NCI-H1092 (cell line): ENCODE measurements at places on chromosomes 13 and 19.

DNA sequence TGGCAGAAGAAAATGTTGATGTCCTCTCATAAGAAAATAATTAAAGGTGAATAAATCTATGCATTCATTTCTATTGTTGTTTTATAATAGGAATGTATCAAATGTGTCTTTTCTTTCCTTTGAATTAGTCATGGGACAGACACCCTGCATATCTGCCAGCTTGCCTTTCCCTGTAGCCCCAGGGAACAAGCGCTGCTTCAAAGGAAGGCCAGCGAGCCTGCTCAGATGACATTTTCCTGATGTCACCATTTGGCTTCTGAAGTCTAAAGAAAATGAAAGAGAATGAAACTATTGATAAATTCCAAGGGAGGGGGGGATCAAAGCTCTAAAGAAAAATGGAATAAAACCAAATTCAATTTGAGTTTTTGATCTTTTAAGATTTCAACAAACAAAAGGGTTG lies 574.8 kb downstream of the IRS2 start:
- DNase-seq = no peak

- no peak for DNase-seq
Observed at GRCh38 chr13:28866932-28867331, 46.8 kb downstream of the MTUS2 start.

DNA sequence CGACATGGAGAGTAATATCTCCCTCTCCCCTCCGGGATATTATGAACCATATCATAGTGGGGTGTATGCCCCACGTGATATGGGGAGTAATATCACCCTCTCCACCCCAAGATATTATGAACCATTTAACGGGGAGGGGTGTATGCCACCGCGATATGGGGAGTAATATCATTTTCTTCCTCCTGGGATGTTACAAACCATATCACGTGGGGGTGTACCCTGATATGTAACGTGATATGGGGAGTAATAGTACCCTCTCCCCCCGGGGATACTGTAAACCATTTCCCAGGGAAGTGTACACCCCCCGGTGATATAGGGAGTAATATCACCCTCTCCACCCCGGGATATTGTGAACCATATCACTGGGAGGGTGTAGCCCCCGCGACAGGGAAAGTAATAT lies 62.1 kb downstream of the ERICH4 start:
- no peak for DNase-seq

DNA sequence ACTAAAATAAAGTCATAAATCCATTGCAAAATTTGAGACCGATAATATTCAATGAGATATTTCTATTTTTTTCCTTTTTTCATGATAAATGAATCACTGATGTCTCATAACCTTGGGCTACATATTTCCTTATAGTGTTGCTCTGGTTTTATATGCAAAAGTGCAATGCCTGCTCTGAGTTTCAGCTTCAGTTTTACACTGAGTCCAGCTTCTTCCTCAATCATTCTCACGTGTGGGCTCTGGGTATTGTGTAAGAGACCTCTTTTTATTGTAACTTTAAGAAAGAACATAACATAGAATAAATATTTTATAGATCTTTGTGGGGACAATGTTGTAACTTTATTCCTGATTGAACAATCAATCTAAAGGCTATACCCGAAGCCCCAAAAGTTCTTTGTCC lies 280.2 kb upstream of the EDNRB start:
- DNase-seq = no peak

- DNase-seq = no peak
Observed at GRCh38 chr13:20550799-20551198, 16.2 kb upstream of the IFT88 start.

DNA sequence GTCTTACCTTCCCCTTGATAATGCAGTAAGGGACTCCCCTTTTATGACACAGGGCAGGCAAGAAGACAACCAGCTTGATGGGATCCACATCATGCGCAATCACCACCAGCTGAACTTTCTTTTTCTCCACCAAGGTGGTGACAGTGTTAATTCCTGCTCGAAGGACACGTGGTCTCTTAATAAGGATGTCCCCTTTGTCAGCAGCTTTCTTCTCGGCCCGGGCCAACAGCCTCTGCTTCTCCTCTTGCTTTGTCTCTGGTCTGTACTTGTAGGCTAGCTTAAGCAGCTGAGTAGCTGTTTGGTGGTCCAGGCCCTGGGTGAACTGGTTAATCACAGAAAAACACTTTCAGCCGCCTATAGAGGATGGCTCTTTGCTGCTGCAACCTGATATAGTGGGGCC lies 8.0 kb downstream of the ZNF431 start:
- no peak for DNase-seq

DNA sequence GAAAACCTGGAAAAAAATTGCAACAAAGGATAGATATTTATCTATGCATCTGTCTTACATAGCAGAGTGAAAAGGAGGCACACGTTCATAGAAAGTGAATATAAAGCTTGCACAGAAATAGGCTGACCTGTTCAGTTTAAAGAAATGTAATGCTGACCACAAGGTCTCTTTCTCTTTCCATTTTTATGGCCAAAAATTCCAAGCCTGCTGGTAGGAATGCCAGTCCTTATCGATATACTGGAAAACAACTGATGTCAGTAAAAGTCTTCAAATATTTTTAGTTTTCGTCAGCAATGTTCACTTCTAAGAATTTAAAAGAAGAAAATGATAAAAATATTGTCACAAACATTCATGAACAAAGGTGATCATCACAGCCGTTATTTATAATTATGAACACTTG lies 59.0 kb upstream of the MCF2L start:
- no peak for DNase-seq

DNA sequence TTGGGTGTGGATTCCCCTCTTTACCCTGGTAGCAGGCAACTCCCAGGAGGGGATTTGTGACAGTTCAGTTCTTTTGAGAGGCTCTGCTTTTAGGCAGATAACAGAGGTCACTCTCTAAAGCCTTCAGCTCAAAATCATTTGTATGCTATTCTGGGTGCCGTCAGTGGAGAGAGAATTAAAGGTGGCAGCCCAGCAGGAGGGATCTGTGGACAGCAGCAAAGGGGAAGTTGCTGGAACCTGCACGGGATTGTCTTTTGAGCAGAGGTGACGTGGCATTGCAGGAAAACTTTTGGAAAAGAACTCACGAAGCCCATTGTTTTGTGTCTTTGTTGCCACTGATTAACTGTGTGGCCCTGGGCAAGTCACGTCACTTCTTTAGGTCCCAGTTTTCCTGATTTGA lies 62.4 kb upstream of the C1QTNF9 start:
- no peak for DNase-seq

- no peak for DNase-seq
Observed at GRCh38 chr19:23261496-23262020, 11.4 kb upstream of the ZNF724 start.

GRCh38 chr13:71853725-71854124 lies 13.3 kb downstream of the DACH1 start:
- DNase-seq = no peak

DNA sequence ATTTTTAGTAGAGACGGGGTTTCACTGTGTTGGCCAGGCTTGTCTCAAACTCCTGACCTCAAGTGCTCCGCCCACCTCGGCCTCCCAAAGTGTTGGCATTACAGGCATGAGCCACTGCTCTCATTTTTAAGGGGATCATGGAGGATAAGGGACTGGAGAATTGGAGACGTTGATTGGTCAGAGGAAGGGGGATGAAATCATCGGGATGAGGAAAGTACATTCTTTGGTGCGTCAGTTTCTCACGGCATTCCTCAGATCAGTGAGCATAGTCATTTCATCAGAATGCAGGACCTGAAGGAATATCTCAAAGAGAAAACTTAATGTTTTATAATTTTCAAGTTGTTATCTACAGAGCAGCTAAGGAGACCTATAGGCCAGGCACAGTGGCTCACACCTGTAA lies 14.0 kb downstream of the ZNF114 start:
- no peak for DNase-seq

- no peak for DNase-seq
Observed at GRCh38 chr13:99377641-99378040, 70.4 kb upstream of the GPR183 start.

DNA sequence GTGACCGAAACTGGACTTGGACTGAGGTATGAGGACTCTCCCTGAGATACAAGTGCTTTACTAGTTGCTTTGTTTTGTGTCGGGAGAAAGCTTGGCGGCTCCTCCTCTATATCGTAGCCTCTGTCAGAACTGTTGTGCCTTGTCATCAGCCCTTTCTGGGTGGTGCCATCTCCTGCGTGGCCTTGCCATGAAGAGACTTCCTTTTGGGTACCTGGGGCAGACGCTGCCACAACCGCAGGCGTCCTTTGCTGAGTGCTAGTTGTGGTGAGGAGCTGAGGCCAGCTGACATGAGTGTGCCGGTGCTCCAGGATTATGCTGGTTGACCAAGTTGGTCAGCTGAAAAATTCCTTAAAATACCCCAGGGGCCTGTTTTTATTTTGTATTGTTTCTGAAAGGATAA lies 124.5 kb downstream of the AKAP11 start:
- DNase-seq = no peak

GRCh38 chr13:27258637-27259386 lies 7.5 kb downstream of the RPL21 start:
- no peak for DNase-seq

DNA sequence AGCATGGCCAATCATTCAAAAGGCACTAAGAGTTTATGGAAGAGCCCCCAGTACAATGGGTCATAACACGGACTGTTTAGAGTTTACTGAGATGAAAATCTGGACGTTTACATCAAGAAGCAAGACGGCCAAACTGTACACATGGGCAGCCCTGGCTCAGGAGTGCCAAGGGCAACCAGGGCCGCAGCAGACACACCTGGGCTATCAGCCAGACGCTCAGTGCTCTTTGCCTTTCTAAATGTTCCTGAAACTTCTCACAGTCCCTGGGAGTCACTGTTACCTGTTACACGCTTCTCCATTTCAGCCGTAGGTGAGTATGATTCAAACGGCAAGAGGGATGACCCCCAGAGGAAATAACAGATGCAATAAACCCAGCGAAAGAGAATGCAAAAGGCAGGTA lies 64.5 kb downstream of the ABCC4 start:
- DNase-seq = no peak

DNA sequence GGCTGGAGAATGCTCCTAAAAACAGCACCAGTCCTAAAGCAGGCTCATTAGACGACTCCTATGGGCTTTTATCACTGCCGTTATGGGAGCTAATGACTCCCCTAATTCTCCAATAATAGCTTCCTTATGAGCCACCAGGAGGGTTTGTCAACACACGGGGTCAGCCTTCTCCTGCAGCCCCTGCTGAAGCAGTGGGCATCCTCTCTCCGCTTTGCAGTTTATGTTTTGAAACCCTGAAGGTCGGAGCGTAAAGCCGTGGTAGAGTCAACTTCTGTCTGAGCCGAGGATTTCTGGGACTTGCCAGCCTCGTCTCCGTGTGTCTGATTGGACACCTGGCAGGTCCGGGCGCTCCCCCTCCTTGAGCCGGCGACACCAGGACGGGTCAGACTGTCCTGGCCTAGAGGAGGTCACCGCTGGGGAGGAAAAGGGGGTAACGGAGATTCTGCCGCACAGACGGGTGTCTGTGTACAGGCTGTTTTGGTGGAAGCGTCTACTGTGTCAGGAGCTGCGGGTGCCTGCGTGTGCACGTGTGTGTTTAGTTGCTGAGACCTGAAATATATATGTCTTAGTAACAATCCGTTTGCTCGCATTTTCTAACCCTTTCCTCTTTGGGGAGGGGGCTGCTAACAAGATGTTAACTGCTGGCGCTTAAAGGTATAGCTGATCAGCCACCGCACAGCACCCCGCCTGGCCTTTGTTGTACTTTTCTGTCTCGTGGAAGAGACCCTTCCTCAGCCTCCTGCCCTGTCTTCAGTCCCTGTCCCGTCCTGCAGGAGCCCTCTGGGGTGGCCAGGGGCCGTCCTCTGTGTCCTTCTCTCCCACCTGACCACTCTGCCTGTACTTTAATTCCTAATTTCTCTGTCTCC lies 1.9 kb downstream of the KDM4B start:
- DNase-seq = no peak

DNA sequence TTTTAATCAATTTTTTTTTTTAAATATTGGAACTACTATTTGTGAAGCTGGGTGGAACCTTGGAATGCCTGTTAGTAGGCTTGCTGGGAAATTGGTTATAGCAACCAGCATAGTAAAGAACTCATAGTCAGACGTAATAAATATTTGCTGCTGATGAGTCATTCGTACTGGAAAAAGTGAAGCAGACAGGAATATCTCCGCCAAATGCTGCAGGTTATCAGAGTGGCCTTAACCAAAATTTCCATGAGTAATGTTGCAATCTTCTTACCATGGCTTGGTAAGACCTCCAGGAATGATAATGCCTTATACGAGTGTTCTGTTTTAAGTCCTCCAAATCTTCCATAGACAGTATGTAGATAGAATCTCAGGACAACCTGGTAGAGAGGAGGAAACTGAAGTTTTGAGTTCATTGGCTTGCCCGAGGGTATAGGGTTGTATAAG lies 34.2 kb downstream of the MBNL2 start:
- no peak for DNase-seq

DNA sequence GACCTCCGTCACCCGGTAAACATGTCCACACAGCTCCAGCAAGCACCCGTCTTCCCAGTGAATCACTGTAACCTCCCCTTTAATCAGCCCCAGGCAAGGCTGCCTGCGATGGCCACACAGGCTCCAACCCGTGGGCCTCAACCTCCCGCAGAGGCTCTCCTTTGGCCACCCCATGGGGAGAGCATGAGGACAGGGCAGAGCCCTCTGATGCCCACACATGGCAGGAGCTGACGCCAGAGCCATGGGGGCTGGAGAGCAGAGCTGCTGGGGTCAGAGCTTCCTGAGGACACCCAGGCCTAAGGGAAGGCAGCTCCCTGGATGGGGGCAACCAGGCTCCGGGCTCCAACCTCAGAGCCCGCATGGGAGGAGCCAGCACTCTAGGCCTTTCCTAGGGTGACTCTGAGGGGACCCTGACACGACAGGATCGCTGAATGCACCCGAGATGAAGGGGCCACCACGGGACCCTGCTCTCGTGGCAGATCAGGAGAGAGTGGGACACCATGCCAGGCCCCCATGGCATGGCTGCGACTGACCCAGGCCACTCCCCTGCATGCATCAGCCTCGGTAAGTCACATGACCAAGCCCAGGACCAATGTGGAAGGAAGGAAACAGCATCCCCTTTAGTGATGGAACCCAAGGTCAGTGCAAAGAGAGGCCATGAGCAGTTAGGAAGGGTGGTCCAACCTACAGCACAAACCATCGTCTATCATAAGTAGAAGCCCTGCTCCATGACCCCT lies 9.0 kb upstream of the CEACAM5 start:
- no peak for DNase-seq

- no peak for DNase-seq
Observed at GRCh38 chr19:3631053-3631861, 4.7 kb upstream of the CACTIN start.

DNA sequence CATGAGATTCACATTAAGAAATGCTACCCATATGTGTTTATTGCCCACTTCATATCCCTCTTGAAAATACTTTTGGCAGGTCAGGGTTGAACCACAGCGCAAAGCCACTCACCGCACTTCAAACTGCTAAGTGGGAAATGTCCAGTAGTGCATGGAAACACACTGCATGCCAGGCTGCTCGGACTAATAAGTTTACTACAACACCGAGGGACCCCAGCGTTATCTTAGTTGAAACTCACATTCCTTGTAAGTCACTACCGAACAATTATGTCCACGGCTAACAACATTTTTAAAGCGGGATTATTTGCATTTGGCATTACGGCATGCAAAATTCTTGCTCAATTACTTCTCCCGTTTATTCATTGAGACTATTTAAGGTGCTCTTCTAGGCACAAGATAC lies 4.0 kb downstream of the BRD4 start:
- no peak for DNase-seq

GRCh38 chr13:113851826-113852535 lies 11.9 kb downstream of the GAS6 start:
- no peak for DNase-seq
